ENCODE measurements at places on chromosomes 7 and 10.

GRCh38 chr7:70634610-70635068 lies 497.3 kb upstream of the GALNT17 start:
- no peak for DNase-seq

DNA sequence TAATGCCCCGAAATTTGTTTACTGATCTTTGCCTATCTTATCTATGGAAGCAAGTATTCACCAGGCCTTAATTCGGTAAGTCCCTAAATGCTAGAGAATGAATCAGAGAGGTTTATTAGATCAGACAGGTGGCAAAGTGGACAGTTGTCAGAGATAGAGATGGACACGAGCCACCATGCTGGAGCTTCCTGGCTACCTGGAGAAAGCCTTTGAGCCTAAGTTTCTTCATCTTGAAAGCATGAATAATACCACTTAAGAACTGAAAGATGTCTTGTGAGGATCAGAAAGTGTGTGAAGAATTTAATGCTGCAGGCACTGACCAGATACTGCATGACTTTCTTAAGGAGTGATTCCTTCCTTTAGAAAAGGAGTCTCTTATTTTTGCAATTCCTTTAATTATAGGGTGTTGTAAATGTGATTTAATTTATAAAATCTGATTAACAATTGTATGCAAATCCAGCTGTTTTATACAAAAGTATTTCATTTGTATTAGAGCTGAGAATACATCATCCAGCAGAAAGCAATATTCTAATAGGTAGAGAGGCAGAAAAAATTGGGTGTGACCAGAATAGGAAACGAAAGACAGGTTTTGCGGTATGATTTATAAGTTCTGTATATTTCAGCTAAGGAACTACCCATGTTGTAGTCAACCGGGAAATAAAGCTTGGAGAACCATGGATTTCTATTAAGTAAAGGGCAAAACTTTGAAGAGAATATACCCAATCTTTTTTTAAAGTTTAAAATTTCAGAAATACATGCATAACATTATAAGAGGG lies 82.7 kb downstream of the SMURF1 start:
- no peak for DNase-seq

DNA sequence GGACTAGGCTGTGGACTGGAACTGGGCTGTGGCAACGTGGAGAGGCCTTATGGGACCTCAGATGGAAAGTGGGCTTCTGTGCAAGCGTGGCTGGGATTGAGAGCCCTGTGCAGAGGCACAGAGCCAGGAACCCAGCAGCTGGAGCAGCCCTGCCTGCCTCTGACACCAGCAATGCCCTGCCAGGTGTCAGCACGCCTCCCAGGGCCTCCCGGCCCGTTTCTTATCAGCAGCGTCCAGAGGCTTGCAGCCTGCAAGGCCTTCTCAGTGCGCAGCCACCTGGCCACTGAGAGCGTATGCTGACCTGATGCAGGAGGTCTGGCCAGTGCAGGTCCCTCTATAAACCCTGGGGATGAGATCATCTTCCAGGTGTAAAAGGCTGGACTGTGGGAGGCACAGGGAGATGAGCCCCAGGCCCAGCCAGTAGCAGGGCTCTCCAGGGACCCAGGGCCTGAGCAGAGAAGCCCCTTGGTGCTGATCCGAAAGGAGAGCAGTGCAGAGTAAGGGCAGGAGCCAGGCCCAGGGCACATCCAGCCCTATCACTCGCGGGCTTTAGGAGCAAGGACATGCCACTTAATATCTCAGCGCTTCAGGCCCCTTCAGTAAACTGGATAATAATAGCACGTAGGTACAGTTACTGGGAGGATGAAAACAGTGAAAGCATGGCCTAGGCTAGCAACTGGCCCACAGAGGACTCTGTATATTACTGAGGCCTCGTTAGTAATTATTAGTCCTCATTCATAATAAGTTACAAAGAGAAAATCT lies 38.8 kb upstream of the ANTXRL start:
- DNase-seq = no peak

DNA sequence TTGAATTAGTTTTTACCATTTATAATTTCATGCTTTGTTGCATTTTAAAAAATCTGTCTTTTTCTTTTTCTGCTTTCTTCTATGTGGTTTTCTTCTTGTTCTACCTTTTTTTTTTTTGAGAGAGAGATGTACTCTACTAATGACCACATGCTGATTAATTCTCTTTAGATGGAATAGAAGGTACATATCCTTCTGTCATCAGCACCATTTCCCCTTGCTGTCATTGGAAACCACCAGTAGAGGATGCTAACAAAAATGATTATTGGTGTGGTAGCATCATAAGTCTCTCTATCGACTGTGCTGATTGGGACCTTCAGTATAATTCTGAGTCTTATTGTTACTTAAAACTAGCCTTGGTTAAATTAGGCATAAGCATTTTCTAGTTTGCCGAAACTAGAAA lies 3.6 kb downstream of the ZEB1 start:
- no peak for DNase-seq

- DNase-seq = no peak
Observed at GRCh38 chr10:130686689-130687300, 550.6 kb downstream of the GLRX3 start.

DNA sequence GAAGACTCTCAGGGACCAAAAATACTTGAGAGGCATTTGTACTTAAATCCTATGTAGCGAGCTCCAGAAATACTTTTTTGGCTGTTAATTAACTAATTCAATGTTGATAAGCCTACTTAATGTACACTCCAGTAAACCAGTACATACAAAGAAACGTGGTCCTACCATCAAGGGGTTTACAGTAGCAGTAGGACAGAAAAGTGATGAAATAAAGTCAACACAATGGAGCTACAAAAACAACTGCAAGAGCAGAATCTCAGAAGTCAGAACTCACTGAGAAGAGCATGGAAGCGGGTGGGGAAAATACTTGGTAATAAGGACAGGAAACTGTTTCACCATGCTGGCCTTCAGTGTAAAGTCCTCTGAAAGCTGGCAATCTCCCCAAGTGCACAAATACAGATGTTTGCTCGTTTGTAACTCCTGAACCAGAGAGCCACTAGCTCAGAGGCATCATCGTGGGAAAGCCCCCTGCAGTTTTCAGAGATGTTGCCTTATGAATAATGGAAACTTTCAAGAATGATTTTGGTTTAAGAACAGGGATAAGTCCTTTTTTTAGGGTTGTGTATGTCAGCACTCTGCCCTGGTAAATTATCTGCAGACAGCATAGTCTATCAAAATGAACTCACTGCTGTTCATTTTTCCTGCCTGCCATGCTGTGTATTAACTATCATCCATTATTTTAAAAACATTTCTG lies 233.2 kb downstream of the SORCS1 start:
- DNase-seq = no peak

DNA sequence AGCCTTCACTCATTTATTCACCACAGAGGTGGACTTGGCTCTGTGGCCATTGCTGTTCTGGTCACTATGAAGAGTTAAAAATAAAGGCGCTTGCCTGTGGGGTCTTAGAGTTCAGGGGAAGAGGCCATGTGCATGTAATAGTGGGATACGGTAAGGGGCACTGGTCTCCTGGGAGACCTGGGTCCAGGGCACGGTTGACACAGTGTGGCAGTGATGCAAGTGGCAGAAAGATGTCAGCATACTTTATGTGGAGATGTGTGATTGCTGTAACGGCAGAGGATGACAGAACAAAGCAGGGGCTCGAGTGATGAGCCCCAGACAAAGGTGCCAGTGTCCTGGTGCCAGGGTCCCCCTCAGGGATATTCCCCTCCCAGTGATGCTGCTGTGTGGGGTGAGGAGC lies 8.6 kb downstream of the ZSCAN25 start:
- DNase-seq = no peak

Data from anterior cingulate cortex (tissue), 58 donors.